Pancreas (tissue), 10 donors: ENCODE measurements at places on chromosomes 16 and 17. TPM values are rescaled to one million over a fixed set of nuclear protein-coding genes. Genes with fewer than 3 reads are reported as not detected.
A peak's percentile ranks its signal among the peaks of the same experiment; 100 is the strongest.

PPP1R27 gene
- total RNA-seq: not detected

CNTD1 gene
- total RNA-seq: 0.43 TPM

DNA sequence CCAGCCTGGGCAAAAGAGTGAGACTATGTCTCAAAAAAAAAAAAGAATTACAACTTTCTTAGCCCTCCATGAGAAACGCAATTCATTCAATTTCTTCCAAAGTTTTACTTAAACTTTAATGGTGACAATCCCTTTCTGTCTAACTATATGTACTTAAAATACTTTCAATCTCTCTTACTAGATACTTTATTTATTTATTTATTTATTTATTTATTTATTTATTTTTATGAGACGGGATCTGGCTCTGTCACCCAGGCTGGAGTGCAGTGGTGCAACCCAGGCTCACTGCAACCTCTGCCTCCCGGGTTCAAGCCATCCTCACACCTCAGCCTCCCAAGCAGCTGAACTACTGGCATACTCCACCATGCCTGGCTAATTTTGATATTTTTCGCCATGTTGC is 108.1 kb downstream of the SPAG9 start:
- H3K4me3 ChIP-seq: no peak overlapping the region
- no peaks in the 10 kb centered on the region for H3K27me3 ChIP-seq
- no peak for DNase-seq
- H3K4me1 ChIP-seq: no peaks in the 10 kb centered on the region

DNA sequence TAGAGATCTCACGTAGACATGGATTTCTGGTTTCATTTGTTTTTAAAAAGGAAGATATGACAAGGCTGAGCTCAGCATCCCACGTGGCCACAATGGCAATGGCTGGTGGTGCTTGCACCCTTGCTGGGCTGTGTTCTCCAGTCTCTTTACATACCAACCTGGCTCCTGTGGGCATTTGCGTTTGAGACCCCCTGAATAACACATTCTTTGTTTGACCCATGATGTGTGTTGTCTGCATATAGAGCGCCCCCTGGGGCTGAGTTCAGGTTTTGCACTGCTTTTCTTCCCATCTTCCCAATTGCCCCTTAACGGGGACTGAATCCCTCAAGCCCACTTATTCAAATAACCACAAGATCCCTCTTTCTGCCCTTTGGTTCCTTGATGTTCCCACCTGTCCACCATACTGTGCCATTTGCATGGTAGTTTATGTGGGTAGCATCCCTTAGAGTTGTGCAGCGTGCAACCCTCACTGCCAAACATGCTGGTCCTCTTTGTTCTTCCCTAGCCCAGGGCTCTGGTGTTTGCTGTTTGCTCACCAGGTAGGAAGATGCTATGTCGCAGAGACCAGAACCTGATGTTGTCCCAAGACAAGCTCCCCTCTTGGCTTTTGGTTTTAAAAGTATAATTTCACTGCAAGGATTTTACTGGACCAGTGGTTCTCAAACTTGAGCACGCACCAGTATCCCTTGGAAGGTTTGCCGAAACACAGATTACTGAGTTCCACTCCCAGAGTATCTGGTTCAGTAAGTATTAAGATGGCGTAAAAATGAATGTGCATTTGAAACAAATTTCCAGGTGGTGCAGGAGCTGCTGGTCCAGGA is 38.5 kb upstream of the NKD1 start:
- H3K4me3 ChIP-seq: no peak overlapping the region
- no peaks in the 10 kb centered on the region for H3K36me3 ChIP-seq
- H3K27ac ChIP-seq: no peak overlapping the region

- no peak overlapping the region for H3K27ac ChIP-seq
- no peaks in the 10 kb centered on the region for H3K4me1 ChIP-seq
- no peak for DNase-seq
- no peaks in the 10 kb centered on the region for H3K27me3 ChIP-seq
Observed at GRCh38 chr17:80168371-80168770, 1.5 kb upstream of the CARD14 start.

TP53TG3F gene
- total RNA-seq: 0.16 TPM

- H3K36me3 ChIP-seq: no peaks in the 10 kb centered on the region
- H3K4me3 ChIP-seq: no peak overlapping the region
- H3K27ac ChIP-seq: no peak overlapping the region
- no peak for DNase-seq
Observed at GRCh38 chr16:54582631-54583250, 296.2 kb upstream of the IRX3 start.

DNA sequence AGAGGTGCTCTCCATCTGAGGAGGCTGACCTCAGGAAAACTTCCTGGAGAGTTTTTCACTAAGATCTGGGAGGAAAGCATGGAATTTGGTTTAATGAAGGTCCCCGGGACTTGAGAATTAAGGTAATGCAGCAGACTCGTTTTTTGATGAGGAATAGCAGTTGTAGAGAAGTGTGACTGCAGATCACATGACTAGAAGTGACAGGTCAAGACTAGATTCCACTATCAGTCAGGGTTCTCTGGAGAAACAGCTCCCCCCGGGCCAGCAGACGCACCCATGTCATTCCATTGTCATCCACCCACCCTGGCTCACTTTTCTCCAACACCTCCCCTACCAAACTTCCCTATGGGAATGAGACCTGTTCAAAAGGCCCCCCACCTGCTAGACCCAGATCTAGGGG is 1.9 kb upstream of the DHRS13 start:
- H3K4me1 ChIP-seq: peaks cover 6% of the 10 kb centered on the region
- H3K27me3 ChIP-seq: no peaks in the 10 kb centered on the region
- H3K4me3 ChIP-seq: no peak overlapping the region
- peaks cover 6% of the 10 kb centered on the region for H3K36me3 ChIP-seq
- no peak for DNase-seq
- H3K27ac ChIP-seq: no peak overlapping the region

- no peak overlapping the region for H3K4me3 ChIP-seq
- H3K27ac ChIP-seq: no peak overlapping the region
- H3K4me1 ChIP-seq: no peaks in the 10 kb centered on the region
- H3K27me3 ChIP-seq: no peaks in the 10 kb centered on the region
- no peak for DNase-seq
- no peaks in the 10 kb centered on the region for H3K36me3 ChIP-seq
Observed at GRCh38 chr16:51888534-51888933, 658.4 kb downstream of the TOX3 start.

DNA sequence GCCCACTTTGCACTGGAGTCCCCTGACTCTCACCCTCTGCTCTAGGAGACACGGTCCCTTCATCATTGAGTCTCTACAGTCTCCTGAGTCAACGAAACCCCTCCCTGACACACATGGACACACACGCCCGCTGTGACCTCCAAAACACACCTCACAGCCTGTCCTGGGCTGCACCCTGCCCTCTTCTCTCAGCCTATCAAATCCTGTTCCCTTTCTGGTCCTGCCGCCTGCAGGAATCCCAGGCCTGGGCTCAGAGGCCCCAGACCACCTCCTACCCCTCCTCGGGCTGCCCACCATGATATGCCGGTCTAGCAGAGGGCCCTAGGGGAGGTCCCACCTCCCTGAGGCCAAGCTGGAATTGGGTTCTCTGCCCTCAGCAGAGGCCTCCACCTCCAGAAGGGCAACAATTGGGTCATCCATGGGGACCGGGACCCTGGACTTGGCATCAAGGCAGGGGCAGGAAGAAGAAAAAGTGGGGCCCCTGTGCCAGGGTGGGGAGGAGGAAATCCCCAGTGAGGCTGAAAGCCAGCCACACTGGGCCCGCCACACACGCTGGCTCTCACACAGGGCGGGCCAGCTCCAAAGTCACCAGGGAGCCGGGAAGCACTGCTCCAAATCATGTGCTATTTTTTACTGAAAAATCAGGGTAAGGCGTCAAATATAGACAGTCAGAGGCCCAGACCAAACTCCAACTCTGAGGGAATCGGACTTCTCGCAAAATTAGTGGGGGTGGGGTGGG is 3.4 kb downstream of the PPP1R9B start:
- DNase-seq: no peak
- H3K36me3 ChIP-seq: peaks cover 7% of the 10 kb centered on the region
- peak overlapping the region; percentile 23 for H3K27ac ChIP-seq
- no peaks in the 10 kb centered on the region for H3K27me3 ChIP-seq

GRCh38 chr17:48445248-48445620 is 15.2 kb upstream of the SKAP1 start:
- DNase-seq: no peak
- H3K27ac ChIP-seq: no peak overlapping the region
- H3K36me3 ChIP-seq: no peaks in the 10 kb centered on the region
- no peak overlapping the region for H3K4me3 ChIP-seq

DNA sequence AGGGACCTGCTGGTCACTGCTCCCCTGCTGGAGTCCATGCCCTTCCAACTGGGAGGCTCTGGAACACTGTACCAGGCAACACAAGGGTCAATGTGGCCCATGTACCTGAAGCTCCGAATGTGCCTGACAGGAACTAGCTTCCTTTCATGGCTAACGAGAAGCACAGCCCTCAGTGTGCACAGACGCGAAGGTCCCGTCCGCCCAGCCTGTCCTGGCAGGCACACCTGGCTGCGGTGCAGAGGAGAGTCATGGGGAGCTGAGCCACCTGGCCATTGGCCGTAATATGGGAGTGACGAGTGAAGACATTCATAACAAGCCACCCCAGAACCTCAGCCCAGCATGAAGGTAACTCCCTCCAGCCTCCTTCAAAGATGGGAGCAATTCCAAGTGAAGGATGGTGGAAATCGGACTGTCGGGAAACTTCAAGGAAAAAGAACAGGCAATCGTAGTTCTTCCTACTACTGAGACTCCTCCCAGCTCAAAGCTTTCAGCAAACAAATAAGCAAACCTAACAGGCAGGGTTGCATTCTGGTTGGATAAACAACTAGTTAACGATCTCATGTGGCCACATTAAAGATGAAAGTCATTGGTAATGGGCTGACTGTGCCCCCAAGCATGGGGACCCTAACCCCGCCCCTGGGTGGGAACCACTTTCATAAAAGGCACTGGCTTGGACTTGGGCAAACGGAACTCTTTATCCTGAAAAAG is 13.2 kb downstream of the TMEM11 start:
- no peak overlapping the region for H3K4me3 ChIP-seq
- H3K4me1 ChIP-seq: no peaks in the 10 kb centered on the region
- H3K27me3 ChIP-seq: no peaks in the 10 kb centered on the region
- H3K27ac ChIP-seq: no peak overlapping the region
- H3K36me3 ChIP-seq: peaks cover 13% of the 10 kb centered on the region
- DNase-seq: no peak

TLE7 gene
- total RNA-seq: not detected

QRICH2 gene
- 1.2 TPM for total RNA-seq

DNA sequence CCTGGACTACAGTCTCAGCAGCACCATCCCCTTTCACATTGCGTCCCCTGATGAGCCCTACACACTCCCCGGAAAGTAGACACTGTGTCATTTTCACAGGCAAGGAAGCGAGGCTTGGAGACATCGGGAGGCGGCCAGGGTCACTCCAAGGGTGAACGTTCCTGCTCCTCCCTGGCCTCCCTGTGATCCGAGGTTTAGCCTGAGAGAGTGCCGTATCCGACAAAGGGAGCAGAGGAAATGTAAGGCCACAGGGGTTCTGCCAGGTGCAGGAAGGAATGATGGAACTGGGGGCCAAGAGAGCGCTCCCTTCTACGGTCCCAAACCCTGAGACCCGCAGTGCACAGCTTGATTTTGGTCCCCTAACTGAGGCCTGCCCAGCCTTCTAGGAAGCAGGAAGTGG is 8.0 kb upstream of the PIK3R6 start:
- H3K27me3 ChIP-seq: no peaks in the 10 kb centered on the region
- no peak overlapping the region for H3K4me3 ChIP-seq
- H3K27ac ChIP-seq: no peak overlapping the region

CLDN9 gene
- 3.6 TPM for total RNA-seq

GRCh38 chr17:44610331-44610730 is 45.9 kb upstream of the MEIOC start:
- no peaks in the 10 kb centered on the region for H3K4me1 ChIP-seq
- no peaks in the 10 kb centered on the region for H3K36me3 ChIP-seq
- no peak overlapping the region for H3K27ac ChIP-seq
- DNase-seq: no peak
- H3K27me3 ChIP-seq: no peaks in the 10 kb centered on the region

DNA sequence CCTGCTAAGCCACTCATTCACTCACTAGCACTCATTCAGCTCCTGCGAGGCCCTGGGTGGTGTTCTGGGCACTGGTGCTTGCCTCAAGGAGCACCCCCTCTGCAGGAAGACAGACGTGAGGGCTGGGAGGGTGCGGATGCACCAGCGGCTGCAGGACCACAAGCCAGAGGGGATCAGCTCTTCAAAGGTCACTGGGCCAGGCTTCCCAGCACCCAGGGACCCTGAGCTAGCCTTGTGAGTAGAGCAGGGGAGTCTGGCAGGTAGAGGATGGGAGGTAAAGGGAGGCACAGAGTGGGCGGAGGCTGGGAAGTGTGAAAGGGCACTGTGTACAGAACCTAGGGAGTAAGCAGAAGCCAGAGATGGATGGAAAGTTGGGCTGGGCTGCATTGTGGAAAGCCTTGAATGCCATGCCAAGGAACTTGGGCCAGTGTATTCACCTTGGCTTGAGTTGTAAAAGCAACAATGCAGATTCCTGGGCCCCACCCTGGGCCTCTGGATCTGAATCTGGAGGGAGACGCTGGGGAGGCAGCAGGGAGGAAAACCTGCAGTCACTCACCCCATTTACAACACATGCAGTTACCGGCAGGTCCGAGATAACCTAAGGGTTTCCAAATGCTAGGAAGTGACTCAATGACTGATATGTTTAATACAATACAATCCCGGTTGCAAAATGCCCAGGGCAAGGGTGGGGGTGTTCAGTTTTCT is 1.7 kb downstream of the IL4R start:
- peak; percentile 65 for DNase-seq
- H3K36me3 ChIP-seq: no peaks in the 10 kb centered on the region
- peaks cover 39% of the 10 kb centered on the region for H3K4me1 ChIP-seq
- peak overlapping the region; percentile 97 for H3K27ac ChIP-seq
- H3K27me3 ChIP-seq: no peaks in the 10 kb centered on the region

COX6A2 gene
- total RNA-seq: not detected

GRCh38 chr17:73985466-73986015 is 217.9 kb upstream of the RPL38 start:
- no peaks in the 10 kb centered on the region for H3K36me3 ChIP-seq
- no peaks in the 10 kb centered on the region for H3K27me3 ChIP-seq
- H3K4me3 ChIP-seq: no peak overlapping the region
- no peak overlapping the region for H3K27ac ChIP-seq
- no peak for DNase-seq

GRCh38 chr16:4415538-4416199 is 727 bp downstream of the CORO7 start:
- no peaks in the 10 kb centered on the region for H3K4me1 ChIP-seq
- no peaks in the 10 kb centered on the region for H3K36me3 ChIP-seq
- DNase-seq: no peak
- H3K27me3 ChIP-seq: no peaks in the 10 kb centered on the region

GRCh38 chr17:46869975-46870803 is 18.8 kb downstream of the WNT9B start:
- H3K27me3 ChIP-seq: no peaks in the 10 kb centered on the region
- peak; percentile 63 for DNase-seq
- peak overlapping the region; percentile 31 for H3K27ac ChIP-seq
- no peaks in the 10 kb centered on the region for H3K4me1 ChIP-seq
- no peak overlapping the region for H3K4me3 ChIP-seq
